Hematopoietic multipotent progenitor cell treated with erythropoietin and hydrocortisone succinate and interleukin-3 and kit ligand, for 8 days (in vitro differentiated cells): ENCODE measurements at places on chromosomes 3 and 15.

GRCh38 chr3:139894643-139894989, 40.4 kb upstream of the CLSTN2 start:
- DNase-seq: no peak

GRCh38 chr3:100503448-100503847, 11.0 kb downstream of the TMEM45A start:
- DNase-seq: no peak

GRCh38 chr3:16147220-16147994, 27.1 kb upstream of the GALNT15 start:
- DNase-seq: no peak

GRCh38 chr3:21752749-21753347, 1.8 kb upstream of the ZNF385D start:
- peak; percentile 48 for DNase-seq

DNA sequence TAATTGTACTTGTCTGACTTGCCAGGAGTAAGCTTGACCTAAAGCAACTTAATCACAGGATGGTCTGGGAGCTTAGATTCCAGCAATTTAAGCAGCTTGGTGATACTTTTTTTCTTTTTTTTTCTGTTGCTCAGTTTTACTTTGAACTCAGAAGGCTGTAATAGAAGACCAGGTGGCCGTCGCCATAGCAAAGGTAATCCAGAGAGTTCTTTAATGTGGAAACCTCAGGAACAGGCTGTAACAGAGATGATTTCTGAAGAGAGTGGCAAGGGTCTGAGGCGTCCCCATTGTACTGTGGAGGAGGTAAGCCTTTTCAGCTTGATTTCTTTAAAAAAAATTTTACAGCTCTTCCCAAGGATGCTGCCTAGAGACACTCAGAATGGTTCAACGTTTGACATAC, 20.1 kb downstream of the SENP2 start:
- no peak for DNase-seq

GRCh38 chr3:141250342-141250741, 18.7 kb downstream of the PXYLP1 start:
- DNase-seq: no peak

- DNase-seq: no peak
Measured at GRCh38 chr3:77935418-77935817, 895.5 kb downstream of the ROBO2 start.

GRCh38 chr3:10338591-10339353, 17.9 kb upstream of the SEC13 start:
- peak; percentile 17 for DNase-seq

- no peak for DNase-seq
Measured at GRCh38 chr3:14404631-14405359, 2.4 kb downstream of the SLC6A6 start.

DNA sequence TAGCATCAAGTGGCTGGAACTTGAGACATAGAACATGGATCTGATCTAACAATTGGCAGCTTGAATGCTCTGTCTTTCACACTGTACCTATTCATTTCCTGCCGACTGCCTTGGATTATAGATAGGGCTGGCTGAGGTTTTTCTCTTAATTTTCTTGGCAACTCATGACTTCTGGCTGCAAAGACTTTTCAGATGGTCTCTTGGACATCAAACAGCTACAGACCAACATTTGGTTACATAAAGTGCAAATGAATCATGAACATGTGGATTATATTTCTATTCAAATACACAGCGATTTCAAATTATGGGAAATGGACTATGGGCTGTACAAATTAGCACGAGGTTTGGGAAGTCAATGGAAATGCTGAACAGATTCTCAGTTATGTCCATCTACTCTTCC, 26.2 kb upstream of the IL16 start:
- DNase-seq: peak; percentile 28

GRCh38 chr3:52313188-52313773, 2.8 kb upstream of the DNAH1 start:
- DNase-seq: no peak

GRCh38 chr3:72384602-72385001, 463.6 kb downstream of the SHQ1 start:
- no peak for DNase-seq
